ENCODE measurements at places on chromosomes 2 and 18.

DNA sequence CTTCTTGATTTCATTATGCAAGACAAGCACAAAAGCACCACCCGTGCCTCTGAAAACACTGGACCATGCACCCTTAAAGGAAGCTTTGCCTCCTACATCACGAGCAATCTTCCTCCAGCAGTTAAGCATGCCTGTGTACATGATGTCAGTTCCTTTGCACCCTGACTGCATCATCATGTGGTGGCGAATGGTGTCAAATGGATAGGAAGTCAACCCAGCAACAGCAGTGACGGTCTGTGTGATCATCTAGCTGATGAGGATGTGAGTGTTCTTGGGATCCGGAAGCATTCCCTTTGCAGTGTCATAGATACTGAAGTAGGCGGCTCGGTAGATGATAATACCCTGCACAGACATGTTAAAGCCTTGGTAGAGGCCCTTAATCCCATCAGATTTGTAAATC, 240.7 kb upstream of the FAM98A start:
- DNase-seq: no peak

DNA sequence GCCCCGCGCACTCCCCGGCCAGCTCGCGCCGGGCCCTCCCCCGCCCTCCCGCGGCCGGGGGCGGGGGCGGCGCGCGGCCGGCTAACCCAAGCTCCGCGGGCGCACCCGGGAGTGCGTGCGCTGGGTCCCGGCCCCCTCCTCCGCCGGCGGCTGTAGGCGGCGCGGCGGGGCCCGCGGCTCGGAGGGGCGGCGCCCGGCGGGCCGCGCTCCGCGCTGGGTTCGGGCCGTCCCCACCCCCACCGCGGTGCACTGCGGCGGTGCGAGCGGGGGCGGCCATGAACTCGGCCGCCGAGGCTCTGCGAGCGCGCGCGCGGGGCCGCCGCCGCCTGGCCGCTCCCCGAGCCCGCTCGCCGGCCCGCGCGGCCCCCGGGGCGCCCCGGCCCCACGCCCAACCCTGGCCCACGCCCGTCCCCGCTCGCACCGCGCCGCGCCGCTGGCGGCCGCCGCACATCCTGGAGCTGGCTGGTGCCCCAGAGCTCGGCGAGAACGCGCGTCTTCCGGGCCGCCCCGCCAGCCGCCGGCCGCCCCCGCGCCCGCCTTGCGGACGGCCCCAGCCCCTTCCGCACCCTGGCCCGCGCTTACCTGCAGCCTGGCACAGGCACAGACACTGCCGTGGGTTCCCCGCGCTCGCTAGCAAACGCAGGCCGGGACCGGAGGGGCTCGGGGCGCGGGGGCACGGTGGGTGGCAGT, at the start of gene ZBTB14:
Gene ZBTB14 (minus strand): TSS at position 496 of the 690 bp plus-strand sequence. CDS start 2,480 bp downstream, outside the sequence.
- peak; percentile 42 for DNase-seq

DNA sequence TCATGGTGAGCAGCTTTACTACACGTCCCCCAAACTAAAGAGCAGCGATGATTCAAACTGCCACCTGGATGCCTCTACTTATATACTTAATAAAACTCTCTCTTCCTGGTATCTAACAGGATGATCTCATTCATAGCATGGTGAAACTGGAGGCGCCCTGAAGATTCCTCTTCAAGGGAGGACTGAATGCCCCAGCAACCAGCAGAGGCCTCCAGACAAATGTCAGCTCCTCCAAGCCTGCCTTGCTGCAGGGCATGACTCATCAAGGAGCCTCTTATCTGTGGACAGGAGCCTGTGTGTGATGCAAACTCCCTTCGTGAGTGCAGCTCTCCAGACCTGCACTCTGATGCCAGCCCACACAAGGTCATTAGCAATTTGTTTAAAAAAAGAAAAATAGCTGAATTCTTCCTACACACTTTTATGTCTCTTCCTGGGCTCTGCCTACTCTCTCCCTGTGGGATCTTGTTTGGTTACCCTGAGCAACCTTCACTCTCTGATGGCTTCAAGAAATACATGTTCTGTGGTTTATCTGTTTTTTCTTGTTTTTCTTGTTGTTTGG, 30.2 kb downstream of the LONRF2 start:
- peak; percentile 80 for DNase-seq

- DNase-seq: no peak
Measured at GRCh38 chr2:152383702-152384101, 48.7 kb downstream of the FMNL2 start.

GRCh38 chr18:48238206-48238605, 171.0 kb downstream of the ZBTB7C start:
- no peak for DNase-seq

DNA sequence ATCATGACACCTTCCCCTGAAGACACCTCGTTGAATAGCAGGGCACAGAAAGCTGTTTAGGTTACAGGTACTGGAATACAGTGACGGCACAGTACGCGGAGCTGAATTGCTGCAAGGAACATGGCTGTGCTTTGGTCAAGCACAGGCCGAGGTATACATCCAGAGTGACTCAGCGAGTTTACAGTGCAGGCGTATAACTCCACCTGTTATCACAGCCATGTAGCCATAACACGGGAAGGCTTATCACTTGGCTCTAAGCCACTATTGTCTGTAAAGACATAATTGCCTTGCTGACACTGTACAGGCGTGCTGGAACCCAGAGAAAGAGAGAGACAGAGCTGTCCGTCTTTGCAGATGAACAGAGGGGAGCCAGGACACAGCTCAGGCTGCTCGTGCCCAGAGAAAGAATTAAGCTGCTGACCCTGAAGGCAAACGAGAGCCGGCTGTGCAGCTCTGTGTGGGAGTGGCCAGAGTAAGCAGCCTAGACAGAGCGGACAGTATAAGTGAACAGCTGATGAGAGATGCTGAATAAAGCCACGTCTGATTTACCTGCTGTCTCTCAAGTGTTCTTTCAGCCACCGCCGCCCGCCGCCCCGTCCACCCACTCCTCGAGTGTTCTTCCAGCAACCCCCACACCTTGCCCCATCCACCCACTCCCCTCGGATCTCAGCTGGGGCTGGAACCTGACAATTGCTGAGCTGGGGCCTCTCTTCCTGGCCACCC, 87.3 kb upstream of the PPP1CB start:
- DNase-seq: no peak

DNA sequence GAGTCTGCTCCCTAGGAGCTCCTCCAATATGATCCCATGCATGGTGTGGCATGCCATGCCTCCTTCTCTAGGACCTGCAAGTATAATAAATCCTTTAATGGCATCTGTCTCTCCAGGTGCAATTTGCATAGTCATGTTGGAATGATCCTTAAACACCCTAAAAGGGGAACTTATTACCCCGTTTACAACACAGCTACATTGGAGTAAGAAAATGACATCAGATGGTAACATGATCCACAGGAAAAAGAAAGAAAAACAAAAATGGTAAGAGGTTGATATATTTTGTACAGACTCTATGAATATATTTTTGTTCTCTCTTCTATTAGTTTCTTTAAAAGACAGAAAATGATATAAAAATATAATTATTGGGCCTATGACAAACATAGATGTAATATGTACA, 79.0 kb downstream of the CRACDL start:
- no peak for DNase-seq

- no peak for DNase-seq
Measured at GRCh38 chr18:34660572-34660971, 49.5 kb upstream of the DTNA start.

- peak; percentile 73 for DNase-seq
Measured at GRCh38 chr2:37925063-37925897, at the start of gene RMDN2. TSS of gene RMDN2 (plus strand) at chr2:37925287. CDS start at chr2:37929278, 3,991 bp downstream.

DNA sequence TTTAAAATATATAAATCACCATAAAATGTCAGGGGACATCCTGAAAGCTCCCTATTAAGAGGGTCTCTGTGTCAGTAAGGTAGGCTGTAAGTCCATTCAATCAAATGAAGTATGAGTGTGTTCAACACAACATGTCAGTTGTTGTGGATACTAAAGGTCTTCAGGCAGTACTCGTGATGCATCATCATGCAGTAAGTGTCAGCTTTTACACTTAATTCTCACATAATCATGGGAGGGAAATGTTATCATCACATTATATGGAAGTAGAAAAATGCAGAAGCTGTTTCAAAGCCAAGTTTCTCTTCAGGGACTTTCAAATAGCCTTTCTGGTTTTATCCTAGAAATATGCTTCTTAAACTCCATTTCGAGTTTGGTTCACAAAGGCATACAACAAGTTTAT, 477.1 kb upstream of the ID2 start:
- DNase-seq: no peak

GRCh38 chr2:12897181-12897580, 180.4 kb downstream of the TRIB2 start:
- DNase-seq: peak; percentile 74

GRCh38 chr18:36889742-36890141, 60.8 kb downstream of the KIAA1328 start:
- DNase-seq: no peak

DNA sequence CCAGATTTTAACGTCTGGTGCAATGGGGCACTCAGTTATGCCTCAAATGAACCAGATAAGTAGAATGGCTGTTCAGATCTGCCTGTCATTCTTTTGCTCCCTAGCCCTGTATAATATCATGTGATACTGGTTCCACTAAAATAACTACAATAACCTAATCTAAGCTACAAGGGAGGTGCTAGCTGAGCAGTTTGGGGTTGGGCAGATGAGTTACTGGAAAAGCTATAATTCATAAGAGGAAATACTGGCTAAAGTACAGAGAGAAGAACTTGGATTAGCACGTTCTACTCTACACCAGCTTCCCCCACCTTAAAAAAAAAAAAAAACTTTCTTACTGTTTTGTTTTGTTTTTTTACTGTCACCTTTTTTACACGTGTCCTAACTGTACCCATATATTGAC, 183.3 kb upstream of the NRP2 start:
- DNase-seq: no peak

- no peak for DNase-seq
Measured at GRCh38 chr2:136049011-136049742, 63.8 kb upstream of the DARS1 start.

DNA sequence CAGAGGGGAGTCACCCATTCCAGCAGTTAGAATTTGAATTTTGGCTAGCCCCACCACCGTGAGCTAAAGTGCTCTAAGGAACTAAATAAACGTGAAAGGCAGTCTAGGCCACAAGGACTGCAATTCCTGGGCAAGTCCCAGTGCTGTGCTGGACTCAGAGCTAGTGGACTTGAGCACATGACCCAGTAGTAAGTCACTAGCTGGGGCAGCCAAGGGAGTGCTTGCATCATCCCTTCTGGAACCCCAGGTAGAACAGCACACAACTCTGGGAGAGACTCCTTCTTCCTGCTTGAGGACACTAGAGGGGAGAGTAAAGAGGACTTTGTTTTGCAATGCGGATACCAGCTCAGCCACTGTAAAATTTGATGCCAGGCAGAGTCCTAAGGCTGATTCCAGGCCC, 672.2 kb downstream of the CPS1 start:
- no peak for DNase-seq

DNA sequence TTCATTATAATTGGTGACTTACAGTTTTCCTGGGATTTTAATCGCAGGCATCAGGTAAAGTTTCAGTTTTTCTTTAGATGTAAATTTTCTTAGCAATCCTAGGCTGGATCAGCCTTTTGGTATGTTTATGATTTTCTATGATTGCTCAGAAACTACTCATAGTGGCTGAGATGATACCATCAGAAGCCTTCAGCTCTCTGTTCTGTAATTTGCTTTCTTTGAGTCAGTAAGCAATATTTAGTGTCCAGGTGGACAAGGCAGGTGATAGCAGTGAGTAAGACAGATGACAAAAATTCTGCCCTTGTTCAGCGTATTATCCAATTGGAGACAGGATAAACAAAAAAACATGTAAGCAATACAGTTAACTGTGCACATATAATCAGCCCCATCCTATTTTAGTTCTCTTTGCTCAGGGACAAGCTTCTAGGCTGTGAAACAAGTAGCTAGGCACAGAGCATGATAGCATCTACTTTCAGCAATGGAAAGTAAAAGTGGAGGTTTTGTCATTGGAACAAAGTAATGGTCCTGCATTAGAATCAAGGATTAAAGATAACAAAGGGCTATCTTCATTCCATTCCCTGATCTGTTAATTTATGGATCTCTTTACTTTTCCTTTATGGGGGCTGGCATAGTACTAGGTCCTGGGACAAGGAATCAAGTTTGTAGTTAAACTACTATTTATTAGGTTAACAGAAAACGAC, 100.8 kb downstream of the EPC2 start:
- DNase-seq: no peak

- no peak for DNase-seq
Measured at GRCh38 chr2:235728800-235729556, 235.1 kb downstream of the AGAP1 start.

GRCh38 chr18:60987963-60988362, 345.3 kb upstream of the CDH20 start:
- DNase-seq: no peak

GRCh38 chr2:628651-629050, 48.6 kb downstream of the TMEM18 start:
- no peak for DNase-seq

GRCh38 chr2:168369031-168369430, 87.0 kb upstream of the CERS6 start:
- DNase-seq: no peak

GRCh38 chr2:218371983-218372350, 10.1 kb upstream of the SLC11A1 start:
- DNase-seq: no peak

DNA sequence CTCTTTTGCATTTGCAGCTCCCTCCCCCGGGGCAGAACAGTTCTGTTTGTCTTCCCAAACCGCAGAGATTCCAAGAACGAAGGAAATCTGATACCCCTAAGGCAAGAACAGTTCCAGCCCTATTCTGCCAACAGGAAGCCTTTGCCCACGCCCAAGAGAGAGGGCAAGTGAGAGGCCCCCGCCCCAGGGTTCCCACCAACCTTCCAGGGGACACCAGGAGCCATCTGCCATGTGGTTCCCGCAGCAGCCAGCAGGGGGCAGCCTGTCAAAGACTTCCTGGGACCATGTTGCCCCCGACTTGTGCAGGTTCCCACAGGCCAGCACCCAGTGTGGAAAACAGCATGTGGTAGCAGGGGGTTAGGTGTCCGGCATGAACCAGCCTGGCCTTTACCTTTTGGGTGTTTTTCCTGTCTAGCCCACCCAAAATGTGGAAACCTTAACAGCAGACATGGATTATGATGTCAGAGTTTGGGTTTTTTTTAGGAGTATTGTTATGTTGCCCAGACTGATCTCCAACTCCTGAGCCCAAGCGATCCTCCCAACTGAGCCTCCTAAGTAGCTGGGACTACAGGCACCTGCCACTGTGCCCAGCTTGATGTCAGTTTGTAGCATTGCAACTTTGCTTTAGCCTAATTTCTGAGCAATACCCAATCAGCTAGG, 21.7 kb upstream of the EFHD1 start:
- peak; percentile 12 for DNase-seq

DNA sequence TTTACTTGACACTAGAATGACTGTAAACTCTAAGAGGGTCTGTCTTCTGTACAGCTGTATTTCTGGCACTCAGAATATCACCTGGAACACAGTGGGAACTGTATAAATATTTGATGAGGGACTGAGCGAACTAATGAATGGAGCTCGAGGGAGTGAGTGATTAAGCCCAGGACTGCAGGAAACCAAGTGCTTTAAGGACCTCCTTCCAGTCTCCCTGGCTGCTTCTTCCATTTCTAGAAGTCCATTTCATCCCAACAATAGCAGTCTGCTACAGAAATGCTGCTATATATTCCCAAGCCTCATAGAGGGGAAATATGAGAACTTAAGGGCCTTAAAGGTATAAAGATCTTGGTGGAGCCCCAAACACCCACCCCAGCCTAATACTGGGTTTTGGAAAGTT, 2.8 kb upstream of the IL1RL2 start:
- DNase-seq: no peak

- DNase-seq: no peak
Measured at GRCh38 chr2:74439373-74439772, 2.4 kb downstream of the RTKN start.

All from Kasumi-1 (cell line).